Activated CD4-positive, alpha-beta T cell treated with anti-CD3 and anti-CD28 coated beads, Interleukin-2, amount 50 U/mL, for 48 hours (primary cell): ENCODE measurements at places on chromosomes 3 and 15.

- DNase-seq = no peak
Measured at GRCh38 chr3:124517306-124517705, 212.9 kb upstream of the UMPS start.

- DNase-seq = no peak
Measured at GRCh38 chr15:100890850-100891249, 11.2 kb downstream of the ALDH1A3 start.

- DNase-seq = no peak
Measured at GRCh38 chr15:71279757-71280141, 164.5 kb downstream of the THSD4 start.

DNA sequence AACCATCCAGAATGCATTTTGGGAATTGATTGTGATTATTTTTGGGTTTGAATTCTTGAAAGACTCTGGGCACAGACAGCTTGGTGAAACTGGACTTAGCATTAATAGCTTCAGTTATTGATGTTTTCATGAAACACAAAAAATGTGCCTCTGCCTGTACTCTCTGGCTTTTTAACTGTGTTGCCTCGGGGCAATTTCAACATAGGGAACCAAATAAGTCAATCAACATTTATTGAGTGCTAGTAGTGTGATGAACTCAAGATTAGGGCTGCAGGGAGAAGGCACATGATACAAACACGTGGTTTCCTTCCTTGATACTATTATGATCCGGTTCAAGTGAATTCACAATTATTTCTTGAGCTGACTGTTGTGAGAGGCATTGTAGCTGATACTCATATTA lies 50.8 kb downstream of the UNC13C start:
- no peak for DNase-seq

DNA sequence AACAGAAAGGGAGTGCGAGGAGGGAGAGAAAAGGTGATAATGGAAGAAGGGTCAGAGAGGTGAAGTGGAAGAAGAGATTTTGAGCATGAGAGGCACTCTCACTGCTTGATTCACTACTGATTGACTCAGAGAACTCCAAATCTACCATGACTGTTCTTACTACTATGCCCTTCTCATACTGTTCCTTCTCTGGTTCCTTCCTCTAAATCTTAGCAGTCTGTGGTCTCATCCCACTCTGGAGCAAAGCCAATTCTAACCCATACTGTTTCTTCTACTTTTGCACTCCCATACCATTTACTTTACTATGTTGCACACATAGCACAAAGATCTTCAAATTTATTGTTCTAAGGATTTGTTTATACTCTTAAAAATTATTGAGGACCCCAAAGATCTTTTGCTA lies 100.8 kb downstream of the DTWD1 start:
- DNase-seq = no peak

DNA sequence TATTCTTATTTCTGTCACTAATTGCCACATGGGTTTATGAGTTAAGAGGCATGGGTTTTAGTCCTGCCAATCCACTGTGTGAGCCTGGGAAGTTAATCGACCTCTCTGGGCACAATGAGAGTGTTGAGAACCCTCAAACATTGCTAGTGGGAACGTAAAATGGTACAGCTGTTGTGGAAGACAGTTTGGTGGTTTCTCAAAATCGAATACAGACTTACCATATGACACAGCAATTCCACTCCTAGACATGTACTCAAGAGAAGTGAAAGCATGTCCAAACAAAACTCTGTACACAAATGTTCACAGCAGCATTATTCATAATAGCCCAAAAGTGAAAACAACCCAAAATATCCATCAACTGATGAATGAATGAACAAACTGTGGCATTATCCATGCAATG lies 5.7 kb upstream of the GNB5 start:
- DNase-seq = no peak

- DNase-seq = no peak
Measured at GRCh38 chr3:179882292-179882691, 154.4 kb downstream of the PEX5L start.

GRCh38 chr15:88476635-88477060 lies 9.1 kb downstream of the MRPS11 start:
- DNase-seq = no peak

GRCh38 chr3:140128631-140129030 lies 193.6 kb downstream of the CLSTN2 start:
- peak; percentile 1 for DNase-seq

DNA sequence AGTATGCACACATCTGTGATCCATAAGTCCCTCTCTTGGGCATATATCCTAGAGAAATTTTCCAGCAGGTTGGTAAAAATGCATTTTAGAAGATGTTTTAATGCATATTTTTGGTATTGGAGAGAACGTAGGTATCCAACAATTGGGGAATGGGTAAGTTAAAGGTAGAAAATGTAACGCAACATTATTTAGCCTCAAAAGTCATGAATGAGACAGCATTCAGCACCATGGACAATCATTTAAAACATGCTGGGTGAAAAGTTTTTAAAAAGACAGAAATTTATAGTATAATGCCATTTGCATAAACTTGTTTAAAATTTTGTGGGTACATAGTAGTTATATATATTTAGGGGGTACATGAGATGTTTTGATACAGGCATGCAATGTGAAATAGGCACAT lies 43.4 kb downstream of the TRIM69 start:
- no peak for DNase-seq

- no peak for DNase-seq
Measured at GRCh38 chr3:197428952-197429351, 126.8 kb downstream of the BDH1 start.

GRCh38 chr3:76495216-76495615 lies 544.7 kb upstream of the ROBO2 start:
- DNase-seq = no peak

DNA sequence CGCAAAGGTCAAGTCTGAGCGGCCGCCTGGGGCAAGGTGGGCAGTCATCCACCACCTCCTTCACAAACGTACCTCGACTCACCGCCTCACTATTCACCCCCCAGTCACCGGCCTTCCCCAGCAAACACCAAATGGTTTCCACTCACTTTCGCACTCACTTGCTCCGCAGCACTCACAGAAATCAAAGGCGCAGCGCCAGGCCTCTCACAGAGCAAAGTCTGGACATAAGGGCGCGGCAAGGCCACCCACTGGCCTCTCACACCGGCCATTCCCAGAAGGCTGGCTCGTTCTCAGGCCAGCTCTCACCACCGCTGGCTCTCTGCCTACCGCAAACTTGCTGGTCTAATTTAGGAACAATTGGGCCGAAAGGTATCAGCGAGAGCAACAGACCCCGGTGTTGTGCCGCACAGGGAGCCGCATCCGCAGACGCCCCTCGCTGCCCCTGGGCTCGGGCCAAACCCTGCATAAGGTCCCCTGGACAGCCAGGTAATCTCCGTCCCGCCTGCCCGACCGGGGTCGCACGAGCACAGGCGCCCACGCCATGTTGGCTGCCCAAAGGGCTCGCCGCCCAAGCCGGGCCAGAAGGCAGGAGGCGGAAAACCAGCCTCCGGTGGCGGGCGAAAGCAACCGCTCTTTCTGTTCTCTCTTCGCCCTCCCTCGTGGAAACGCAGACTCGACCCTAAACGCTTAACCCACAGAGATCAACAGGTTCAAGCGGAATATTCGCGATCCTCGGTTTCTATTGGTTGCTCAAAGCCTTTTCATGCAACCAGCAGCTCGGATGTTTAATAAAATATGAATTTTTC lies 2.9 kb downstream of the SHOX2 start:
- no peak for DNase-seq

DNA sequence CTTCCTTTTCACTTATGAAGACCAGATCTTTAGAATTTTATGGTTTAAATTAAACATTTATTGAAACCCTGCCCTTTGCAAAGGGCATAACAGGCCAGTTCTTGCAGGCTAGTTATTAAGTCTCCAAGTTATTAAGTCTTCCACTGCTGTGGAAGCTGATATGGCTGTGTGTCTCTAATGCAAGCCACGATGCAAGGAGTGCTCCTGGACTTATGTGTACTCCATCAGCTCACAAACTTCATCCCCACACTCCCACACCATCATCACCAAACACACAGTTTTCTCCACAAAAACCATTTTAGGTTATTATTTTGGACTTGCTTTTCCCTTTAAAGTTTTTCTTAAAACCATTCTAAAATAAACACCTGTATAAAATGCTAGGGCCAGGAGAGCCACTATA lies 62.4 kb downstream of the ZIC4 start:
- DNase-seq = no peak

GRCh38 chr3:18223571-18223970 lies 201.6 kb downstream of the SATB1 start:
- DNase-seq = no peak

DNA sequence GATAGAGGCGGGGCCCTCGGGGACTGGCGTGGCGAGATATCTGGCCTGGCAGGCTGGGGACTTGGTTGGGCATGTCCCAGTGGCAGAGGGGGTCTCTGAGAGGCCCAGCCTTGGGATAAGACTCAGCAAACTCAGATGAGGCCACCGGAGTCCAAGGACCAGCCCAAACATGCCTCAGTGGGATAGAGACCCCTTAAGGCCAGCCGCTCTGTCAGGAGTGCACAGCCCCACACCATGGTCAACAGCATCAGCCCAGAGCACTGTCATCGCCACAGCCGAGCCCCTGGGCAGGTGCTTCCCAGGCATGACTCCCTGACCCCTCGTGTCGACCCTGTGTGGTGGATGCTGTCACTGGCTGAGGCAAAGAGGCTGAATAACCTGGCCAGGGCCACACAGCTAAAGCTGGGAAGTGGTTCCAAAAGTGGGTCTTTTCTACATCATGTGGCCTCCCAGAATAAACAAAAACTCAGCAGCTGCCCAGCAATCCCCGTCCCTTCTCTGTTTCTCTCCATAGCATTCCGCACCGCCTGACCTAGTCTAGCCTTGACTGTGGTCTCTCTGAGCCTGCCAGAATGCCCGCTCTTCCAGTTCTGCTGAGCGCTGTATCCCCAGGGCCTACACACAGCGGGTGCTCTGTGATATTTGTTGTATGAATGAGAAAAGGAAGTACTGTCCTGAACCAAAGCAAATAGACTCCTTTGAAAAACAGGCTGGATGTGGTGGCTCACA lies 15.1 kb downstream of the CTSH start:
- no peak for DNase-seq

DNA sequence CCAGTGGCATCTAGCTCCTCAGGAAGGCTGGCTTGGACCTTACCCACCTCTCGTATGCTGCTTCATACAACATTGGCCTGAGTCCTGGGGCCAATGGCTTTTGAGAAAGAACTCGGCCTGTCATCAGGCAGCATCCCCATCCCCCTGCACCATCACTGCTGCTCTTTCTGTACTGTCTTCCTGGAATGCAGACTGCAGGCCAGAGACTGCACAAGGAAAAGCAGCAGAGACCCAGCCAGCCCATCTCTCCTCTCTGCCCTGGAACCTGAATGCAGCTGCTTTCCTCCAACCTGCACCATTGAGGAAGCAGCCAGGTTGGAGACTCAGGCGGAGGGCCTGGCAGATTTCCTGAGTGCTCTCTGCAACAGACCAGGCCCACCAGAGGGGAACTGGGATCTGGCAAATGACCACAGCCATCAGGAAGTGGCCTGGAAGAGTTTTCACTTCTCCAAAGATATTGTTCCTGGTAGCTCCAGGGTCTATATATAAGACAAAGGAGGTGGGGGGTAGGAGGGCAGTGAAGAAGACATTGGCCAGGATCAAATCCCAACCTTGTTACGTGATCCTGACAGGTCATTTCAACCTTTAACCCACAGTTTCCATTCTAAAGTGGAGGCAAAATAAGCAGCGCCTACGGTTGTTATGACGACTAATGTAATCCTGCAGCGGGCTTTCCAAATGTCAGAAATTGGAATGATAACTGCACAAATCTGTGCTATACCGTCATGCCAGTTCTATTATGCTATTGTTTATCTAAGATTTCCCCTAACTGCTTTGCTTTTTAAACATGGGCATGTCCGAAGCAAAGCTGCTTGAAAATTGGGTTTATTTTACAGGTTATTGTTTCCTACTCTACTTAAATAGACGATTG lies 24.4 kb upstream of the RAB7A start:
- DNase-seq = no peak

- DNase-seq = no peak
Measured at GRCh38 chr3:43695863-43696262, 5.1 kb downstream of the ABHD5 start.

DNA sequence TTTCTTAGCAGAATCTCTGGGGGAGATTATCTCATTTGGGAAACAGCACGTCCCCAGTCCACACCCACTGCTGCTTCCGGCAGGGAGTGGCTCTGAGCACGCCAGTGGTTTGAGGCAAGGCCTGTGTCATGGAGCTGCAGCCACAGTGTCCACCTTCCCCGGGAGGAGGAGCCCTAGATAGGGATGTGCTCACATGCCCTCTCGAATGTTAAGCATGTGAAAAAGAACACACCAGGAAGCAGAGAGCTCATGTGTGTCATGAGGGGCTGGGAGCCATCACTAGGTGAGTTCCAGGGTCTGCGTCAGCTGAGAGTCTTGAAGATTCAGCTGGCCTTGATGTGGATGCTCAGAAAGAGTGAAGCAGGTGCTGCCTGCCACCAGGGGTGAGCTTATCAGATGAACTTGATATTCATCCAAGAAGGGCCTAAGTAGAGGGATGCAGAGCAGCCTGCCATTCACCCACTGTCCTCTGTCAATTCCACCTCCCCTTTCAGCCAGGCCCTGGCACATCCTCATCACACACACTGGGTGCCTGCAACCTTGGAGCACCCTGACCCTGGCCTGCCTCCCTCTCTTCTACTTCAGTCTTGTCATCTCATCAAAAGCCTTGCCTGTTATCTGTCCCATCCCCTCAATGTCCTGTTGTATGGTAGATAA lies 16.3 kb downstream of the ITGA11 start:
- DNase-seq = no peak

DNA sequence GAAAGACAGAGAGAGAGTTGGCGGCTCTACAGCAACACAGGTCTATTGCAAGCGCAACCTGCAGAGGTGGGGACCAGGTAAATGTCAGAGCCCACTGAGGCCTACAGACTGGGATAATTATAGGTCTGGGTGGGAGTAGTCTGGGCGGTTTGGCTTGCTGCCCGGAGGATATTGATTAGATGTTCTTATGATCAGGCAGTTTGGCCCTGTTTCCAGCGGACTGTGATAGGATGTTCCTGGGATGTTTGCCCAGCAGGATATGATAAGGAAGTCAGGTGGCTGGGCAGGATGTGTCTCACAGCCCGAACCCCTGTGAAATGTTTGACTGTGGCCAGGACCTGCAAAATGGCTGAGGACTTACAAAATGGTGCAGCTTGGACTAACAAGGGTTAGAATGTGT lies 364.9 kb downstream of the NAALADL2 start:
- no peak for DNase-seq

GRCh38 chr3:131914090-131914691 lies 120.6 kb downstream of the CPNE4 start:
- DNase-seq = no peak

- no peak for DNase-seq
Measured at GRCh38 chr15:34927726-34928125, 41.8 kb downstream of the AQR start.
